ENCODE measurements at places on chromosomes 13 and 19.

- no peak for DNase-seq
These were observed 65.1 kb upstream of the ARHGEF7 start for GRCh38 chr13:111049791-111050538.

- DNase-seq = no peak
These were observed 120.4 kb downstream of the FOXO1 start for GRCh38 chr13:40546047-40546446.

DNA sequence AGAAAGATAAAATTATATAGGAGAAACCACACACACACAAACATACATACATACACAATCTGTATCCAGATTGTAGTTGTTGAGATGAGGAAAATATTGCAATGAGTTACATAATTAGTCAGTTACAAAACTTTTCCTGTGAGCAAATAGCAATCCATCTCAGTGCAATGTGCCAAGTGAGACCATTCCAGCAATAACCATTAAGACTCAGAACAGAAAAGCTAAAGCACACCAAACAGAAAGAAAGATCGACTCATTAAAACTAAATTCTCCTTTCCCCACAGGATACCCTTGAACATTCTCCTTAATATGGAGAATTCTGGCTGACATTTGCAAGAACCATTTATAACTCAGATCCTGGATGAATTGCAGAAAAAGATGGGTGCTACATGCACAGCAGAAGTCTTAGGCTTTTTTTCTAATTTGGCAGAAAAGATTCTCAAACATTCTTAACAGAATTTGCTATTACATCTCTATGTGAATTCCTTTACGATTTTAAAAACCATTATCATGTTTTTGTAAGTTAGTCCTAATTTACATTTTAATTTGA lies 1341.2 kb upstream of the SPRY2 start:
- no peak for DNase-seq

DNA sequence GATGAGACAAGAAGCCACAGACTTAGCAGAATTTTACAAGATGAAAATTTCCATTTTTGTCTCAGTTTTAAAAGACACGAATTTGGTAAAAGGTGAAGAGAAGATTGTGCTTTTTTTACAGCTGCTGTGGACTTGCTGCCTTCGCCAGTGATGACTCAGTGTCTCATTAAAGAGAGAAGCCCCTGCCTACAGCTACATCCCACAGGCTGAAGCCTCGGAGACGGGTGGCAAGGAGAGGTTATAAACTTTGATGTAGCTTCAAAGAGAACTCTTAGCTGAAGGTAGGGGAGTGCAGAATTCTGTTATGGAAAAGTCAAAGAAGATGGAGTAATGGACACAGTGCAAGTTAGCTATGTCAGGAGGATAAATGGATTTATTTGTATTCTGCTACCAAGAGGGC lies 683.4 kb upstream of the ARGLU1 start:
- DNase-seq = no peak

GRCh38 chr13:26820871-26821270 lies 60.3 kb upstream of the GPR12 start:
- DNase-seq = no peak

- DNase-seq = no peak
These were observed 526 bp downstream of the NFIX start for GRCh38 chr19:12995596-12996405.

- DNase-seq = no peak
These were observed 157.5 kb upstream of the ZNF536 start for GRCh38 chr19:30214651-30215051.

GRCh38 chr13:110121422-110122083 lies 185.4 kb downstream of the COL4A1 start:
- DNase-seq = no peak

GRCh38 chr13:72890546-72890945 lies 108.6 kb downstream of the PIBF1 start:
- no peak for DNase-seq

GRCh38 chr19:46784262-46785053 lies 3.9 kb downstream of the SLC1A5 start:
- DNase-seq = peak; percentile 48

DNA sequence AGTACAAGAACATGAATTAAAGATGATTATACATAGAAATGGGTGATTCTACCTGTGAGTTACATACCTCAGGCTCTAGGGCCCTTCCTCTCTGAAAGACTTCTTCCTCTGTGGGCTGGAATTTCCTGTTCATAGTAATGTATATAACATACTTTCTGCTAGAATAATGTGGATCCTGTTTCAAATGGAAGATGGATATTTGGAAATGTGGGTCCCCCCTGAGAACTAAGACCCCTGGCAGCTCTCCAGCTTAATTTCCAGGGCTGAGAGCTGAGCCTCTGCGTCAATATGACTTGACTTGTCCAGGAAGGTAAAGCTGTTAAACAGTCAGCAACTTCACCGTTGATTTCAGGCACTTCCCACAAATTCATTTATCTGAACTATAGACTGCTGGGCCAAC lies 296.3 kb downstream of the NALCN start:
- DNase-seq = no peak

GRCh38 chr13:28097503-28097902 lies 2.9 kb downstream of the FLT3 start:
- no peak for DNase-seq

DNA sequence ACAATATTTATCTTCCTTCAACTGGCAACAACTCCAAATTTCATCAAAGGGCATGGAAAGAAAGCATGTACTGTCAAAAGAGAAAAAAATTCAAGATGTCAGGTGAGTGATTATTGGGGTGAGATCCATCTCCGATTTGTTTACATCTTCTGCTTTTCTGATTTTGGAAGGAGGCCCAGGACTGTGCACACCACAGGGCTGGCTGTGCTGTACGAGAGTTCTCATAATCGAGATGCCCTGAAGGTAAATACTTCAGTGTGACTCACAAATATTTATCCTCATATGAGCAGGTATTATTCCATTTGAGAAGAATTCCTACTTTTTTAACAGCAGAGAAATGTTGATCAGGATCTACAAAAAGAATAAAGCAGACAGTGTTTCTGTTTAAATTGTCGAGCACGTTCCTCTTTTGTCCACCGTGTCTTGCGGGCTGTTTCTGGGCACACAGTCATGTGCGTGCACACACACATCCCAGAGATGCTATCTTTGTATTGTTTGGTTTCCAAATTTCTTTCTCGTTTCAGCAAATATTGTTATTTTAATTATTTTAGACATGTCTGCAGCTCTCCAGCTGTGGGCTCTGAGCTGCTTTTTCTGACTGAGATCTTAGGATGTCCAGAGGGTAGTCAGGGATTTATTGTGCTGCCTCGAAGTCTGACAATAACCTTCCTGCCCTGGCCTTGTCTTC lies 103.8 kb downstream of the KL start:
- no peak for DNase-seq

DNA sequence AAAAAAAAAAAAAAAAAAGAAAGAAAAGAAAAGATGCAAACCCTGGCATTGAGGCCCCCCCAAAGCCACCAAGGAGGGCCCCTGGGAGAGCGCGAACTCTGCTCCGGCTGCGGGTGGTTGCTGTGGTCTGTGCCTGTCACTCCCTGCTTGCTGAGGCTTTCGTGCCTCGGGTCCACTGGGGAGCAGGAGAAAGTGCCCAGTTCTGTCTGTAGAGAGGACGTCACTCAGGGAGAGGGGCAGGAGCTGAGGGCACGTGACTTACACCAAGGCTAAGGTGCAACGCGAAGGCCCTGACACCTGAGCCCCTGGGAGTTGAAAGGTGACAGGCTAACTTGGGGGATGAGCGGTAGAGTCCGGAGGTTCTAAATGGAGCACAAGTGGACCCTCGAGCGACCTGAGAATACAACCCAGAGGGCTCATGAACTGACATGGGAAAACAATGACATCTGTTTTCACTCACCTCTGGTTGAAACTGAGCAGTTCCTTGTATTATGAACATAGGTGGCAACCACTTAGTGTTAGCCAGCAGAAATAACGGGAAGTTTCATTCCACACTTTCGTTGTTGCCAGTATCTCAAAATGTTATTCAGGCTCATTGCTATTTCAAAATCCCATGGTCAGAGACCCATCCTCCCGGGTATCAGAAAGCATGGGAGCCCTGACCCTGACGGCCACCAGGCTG lies 69.2 kb upstream of the TM9SF2 start:
- DNase-seq = peak; percentile 28

- no peak for DNase-seq
These were observed 358.1 kb downstream of the MYO16 start for GRCh38 chr13:108987517-108987916.

DNA sequence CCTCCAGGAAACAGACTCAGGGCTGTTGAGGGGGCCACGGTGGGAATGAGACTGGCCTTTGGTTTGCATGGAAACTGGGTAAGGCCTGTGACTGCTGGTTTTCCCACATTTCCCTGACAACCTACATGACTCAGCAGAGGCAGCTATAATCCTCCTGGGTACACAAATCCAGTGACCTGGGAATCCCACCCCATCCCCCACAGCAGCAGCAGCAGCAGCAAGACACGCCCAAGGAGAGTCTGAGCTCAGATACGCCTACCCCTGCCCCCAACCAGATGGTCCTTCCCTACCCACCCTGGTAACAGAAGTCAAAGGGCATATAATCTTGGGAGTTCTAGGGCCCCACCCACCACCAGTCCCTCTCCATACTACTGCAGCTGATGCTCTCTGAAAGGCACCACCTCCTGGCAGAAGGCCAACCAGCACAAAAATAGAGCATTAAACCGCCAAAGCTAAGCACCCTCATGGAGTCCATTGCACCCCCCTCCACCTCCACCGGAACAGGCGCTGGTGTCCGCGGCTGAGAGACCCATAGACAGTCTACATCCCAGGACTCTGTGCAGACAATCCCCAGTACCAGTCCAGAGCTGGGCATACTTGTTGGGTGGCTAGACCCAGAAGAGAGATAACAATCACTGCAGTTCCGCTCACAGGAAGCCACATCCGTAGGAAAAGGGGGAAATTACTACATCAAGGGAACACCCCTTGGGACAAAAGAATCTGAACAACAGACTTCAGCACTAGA lies 237.2 kb upstream of the SPRY2 start:
- DNase-seq = no peak

DNA sequence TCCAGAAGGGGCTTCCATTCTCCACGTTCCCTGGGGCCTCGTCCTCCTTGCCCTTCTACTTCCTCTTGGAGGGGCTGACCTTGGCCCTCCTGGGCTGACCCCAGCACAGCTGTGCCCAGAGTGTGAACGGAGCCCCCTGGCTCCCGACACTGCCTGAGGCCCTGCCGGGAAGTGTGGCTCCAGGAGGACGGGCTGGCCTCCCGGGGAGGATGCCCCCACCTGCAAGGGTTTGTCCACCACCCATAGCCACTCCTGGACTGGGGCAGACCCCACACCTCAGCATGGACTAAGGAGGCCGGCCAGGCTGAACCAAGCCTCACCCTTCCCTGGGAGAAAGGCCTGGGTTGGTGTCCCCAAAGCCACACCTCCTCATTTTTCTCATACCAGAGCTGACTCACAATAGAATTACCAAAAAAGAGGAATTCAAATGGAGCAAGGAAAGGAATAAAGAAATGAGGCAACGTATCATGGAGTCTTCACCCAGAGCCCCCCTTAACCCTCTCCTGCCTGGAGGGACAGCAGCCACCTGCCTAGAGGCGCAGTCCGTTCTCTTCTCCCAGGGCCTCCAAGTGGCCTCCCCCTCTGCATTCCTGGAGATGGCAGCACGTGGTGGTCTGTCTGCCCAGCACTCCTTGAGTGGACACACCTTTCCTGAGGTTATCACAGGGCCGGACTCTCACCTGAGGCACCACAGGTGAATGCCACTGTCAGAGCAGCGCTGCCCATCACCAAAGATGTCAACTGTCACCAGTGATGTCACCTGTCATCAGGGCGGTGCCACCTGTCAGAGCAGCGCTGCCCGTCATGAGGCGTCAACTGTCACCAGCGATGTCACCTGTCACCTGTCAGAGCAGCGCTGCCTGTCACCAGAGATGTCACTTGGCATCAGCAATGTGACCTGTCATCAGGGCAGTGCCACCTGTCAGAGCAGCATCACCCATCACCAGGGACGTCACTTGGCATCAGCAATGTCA lies 3.1 kb upstream of the C13orf46 start:
- no peak for DNase-seq

DNA sequence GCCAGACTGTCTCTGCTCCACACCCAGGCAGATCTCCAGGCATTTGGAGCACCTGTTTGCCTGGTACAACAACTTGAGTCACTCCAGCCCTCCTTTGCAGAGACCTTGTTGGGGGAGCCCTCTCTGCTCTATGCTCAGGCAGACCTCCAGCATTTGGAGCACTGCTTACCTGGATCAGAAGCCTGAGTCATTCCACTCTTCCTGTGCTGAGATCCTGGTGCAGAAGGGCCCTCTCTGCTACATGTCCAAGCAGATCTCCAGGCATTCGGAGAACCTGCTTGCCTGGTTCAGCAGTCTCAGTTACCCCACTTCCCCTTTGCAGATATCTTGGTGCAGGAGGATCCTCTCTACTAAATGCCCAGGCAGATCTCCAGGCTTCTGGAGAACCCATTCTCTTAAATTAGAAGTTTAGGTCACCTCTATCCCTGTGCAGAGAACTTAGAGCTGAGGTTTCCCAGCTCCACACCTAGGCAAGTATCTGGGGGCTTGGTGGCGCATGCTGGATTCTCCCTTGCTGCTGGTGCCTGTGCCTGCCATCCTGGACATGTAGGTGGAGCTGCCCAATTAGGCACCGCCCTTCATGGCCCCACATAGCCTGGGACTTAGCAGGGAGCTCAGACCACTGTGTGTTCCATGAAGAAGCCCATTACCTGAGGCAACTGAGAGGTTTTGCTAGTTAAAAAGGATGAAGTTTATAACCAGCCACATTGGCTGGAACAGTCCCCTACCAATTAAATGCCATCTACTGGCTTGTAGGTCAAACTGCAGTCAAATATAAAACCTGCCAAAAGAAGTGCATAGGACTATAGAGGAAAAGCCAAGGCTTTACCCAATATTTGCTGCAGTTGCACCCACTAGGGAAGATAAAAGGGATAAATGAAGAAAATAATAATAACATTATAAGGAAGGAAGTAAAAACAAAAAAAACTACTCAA lies 97.6 kb upstream of the SLITRK6 start:
- DNase-seq = no peak

GRCh38 chr19:855566-856120 lies 3.5 kb downstream of the ELANE start:
- DNase-seq = no peak

DNA sequence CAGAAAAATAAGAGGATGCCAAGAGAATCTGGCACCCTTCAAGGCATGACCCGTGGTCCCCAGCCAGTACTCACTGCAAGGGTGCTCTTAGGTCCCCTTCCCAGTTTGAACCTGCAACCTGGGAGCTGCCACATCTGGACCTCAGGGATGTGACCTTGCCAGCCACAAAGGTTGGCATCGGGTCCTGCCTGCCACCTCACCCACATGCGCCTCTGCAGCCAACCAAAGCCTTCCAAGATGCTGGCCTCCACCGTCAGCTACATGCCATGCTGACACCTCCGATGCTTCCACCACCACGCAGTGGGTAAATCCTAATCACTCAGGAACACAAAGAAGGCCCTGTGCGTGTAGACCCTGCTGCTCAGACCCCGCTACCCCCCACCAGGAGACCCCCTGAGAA lies 35.1 kb downstream of the ELL start:
- no peak for DNase-seq

DNA sequence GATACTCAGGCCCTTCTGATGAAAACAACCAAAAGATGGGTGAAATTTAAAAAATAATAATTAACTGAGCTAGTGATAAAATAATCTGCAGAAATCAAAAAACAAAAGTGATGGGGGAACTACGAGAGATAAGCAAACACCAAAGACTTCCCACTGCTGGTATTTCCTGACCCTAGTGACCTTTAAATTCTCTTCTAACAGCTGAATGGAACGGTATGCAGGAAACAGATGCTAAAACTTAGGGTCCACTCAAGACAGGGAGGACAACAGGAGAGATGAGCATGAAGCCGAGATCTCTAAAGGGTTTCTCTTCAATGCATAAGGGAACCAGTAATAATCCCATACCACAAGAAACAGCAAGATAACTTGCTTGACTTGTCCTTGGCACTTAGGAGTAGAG lies 50.8 kb downstream of the USP12 start:
- no peak for DNase-seq

GRCh38 chr19:33000510-33000909 lies 28.5 kb downstream of the FAAP24 start:
- peak; percentile 27 for DNase-seq

All from CD4-positive, alpha-beta T cell treated with Interleukin-10 for 1 hour (primary cell).